Type B pancreatic cell (in vitro differentiated cells): ENCODE measurements at places on chromosomes 6 and 20.

- H3K36me3 ChIP-seq, result no peaks in the 10 kb centered on the region
- no peak for DNase-seq
Observed at GRCh38 chr6:37727996-37728395, 30.3 kb upstream of the MDGA1 start.

GRCh38 chr6:117548797-117549301, 53.5 kb downstream of the GOPC start:
- peaks cover 9% of the 10 kb centered on the region for H3K36me3 ChIP-seq
- no peak overlapping the region for H3K4me3 ChIP-seq
- H3K27me3 ChIP-seq, result no peaks in the 10 kb centered on the region
- no peak overlapping the region for H3K27ac ChIP-seq

DNA sequence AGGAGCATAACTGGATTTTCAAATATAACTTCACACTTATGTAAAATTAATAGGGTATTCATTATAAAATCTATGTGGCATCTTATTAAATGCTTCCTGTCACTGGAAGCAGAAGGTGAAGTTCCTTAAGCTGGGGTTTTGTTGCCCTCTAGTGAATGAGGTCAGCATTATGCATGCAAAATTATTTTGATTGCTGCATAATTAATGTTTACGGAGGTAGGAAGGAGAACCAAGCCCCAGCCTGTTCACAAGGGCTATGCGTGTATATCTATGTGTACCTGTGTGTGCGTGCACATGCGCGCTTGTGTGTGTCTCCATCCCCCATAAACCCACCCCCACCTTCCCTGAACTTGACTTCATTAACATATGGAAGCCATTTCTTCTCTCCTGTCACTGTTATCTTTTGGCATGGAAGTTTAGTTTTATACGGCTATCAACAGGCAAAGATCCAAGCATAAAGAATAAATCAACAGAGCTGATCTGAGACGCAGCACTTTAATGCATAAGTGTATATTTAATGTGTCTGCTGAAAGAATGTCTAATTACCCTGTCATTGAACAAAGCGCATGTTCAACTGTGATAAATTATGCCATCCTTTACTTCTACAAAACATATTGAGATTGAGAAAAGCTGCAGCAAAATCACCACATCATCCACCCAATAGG, 90.2 kb upstream of the CDH4 start:
- H3K27ac ChIP-seq, result no peak overlapping the region
- no peak for DNase-seq
- H3K4me3 ChIP-seq, result no peak overlapping the region
- H3K27me3 ChIP-seq, result peaks cover 16% of the 10 kb centered on the region

GRCh38 chr20:14611479-14611878, 274.1 kb upstream of the FLRT3 start:
- DNase-seq, result no peak
- H3K4me1 ChIP-seq, result peaks cover 15% of the 10 kb centered on the region
- no peak overlapping the region for H3K27ac ChIP-seq
- H3K27me3 ChIP-seq, result peaks cover 3% of the 10 kb centered on the region
- peaks cover 8% of the 10 kb centered on the region for H3K36me3 ChIP-seq

GRCh38 chr20:33890557-33890956, 79.4 kb downstream of the CHMP4B start:
- H3K27me3 ChIP-seq, result peaks cover 19% of the 10 kb centered on the region
- no peak overlapping the region for H3K27ac ChIP-seq
- no peak overlapping the region for H3K4me3 ChIP-seq
- DNase-seq, result no peak
- H3K36me3 ChIP-seq, result no peaks in the 10 kb centered on the region
- no peaks in the 10 kb centered on the region for H3K4me1 ChIP-seq

GRCh38 chr6:41269716-41270115, 16.8 kb downstream of the TREM1 start:
- no peaks in the 10 kb centered on the region for H3K36me3 ChIP-seq
- no peak overlapping the region for H3K4me3 ChIP-seq
- no peak for DNase-seq

DNA sequence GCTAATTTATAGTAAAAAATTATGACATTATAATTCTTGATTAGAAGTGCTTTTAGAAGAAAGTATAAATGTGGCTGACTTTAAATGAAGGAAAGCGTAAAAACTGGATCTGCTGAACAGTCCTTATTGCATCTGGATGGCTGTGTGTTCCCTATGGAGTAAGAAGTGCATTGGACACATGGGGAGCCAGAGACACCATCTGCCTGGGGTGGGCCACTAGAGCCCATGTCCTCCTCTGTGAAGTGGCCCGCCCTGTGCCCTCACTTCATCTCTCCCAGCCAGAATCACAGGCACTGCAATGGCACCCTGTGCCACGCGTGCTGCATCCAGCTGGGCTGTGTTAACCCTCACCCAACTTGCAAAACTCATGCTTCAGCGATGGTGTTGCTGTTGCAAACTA, 13.2 kb upstream of the SFT2D1 start:
- no peak overlapping the region for H3K4me3 ChIP-seq
- H3K27me3 ChIP-seq, result peaks cover 29% of the 10 kb centered on the region
- no peaks in the 10 kb centered on the region for H3K36me3 ChIP-seq
- no peak overlapping the region for H3K27ac ChIP-seq
- no peaks in the 10 kb centered on the region for H3K4me1 ChIP-seq
- DNase-seq, result no peak
